Stimulated activated CD4-positive, alpha-beta T cell treated with anti-CD3 and anti-CD28 coated beads, Interleukin-12 subunit alpha, Interleukin-12 subunit beta, amount 100 ng/mL, for 48 hours (primary cell): ENCODE measurements at places on chromosomes 5 and 9.

DNA sequence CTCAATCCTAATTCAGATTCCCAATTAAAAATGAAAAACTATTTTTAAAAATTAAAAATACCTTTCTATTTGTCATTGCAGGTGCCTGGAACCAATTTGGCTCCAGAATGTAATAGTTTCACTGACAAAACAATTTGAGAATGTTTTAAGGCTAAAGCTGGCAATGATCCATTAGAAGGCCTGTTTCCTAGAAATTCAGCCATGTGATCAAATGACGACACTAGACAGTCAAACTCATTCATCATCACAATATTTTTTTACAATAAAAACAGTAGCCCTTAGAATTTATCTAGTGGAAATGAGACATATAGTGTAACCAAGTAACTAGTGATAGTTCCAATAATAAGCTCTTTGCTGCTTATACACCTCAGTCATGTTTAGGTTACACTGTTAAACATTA, 75.4 kb upstream of the MAP3K1 start:
- DNase-seq, result no peak

DNA sequence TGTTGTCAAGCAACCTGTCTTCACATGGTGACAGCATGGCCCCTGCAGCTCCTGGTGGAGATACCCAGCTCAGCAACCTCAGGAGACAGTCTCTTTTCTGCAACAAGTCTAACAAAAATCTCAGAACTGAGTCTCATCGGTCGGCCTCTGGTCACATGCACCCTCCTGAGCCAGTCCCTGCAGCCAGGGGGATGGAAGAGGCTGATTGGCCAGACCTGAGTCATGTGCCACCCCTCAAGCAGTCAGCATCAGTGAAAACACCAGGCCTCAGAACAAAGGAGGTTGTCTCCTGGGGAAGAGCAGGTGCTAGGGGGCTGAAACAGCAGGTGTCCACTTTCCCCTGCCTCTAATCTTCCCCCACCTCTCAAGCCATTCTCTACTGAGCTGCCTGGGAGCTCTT, 54.4 kb downstream of the SMIM23 start:
- no peak for DNase-seq

- no peak for DNase-seq
Measured at GRCh38 chr9:136054146-136054545, 40.9 kb downstream of the NACC2 start.

- no peak for DNase-seq
Measured at GRCh38 chr5:172123269-172123692, 64.7 kb downstream of the STK10 start.

- no peak for DNase-seq
Measured at GRCh38 chr5:98846520-98846919, 73.1 kb downstream of the RGMB start.

DNA sequence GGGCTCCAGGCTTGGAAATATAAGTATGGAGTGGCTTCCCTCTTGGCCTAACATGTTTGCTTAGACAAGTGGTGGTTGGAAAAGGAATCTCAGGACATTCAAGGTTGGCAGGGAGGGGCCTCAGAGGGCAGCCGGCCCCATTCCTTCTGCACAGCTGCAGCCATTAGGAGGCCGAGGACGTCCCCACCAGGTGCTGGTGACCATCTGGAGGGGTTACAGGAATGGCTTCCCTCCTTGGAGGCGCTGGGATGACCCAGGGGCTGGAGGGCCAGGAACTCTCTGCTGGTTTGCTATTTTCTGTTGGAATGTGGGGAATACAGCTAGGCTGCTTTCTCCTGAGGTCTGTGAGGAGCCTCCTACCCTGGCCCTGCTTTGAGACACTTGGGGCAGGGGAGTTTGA, 18.5 kb downstream of the STC2 start:
- DNase-seq, result no peak

GRCh38 chr9:4836676-4837075, 43.9 kb downstream of the RCL1 start:
- no peak for DNase-seq

DNA sequence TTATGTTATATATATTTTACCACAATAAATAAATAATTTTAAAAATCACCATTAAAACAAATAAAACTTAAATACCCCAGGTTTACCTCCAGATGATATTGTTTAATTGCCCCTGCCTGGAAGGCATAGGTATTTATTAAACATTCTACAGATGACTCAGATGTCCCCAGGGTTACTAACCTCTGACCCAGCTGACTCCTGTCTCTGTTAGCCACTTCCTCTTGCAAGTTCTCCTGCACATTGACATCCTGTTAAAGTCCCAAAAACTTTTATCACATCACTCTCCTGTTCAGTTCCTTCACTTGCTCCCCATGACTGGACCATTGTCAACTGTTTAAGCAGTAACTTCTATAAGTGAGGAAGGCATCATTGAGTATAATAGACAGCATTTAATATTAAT, 37.0 kb upstream of the RAB3C start:
- no peak for DNase-seq

- no peak for DNase-seq
Measured at GRCh38 chr5:1285883-1286291, 9.0 kb downstream of the TERT start.

DNA sequence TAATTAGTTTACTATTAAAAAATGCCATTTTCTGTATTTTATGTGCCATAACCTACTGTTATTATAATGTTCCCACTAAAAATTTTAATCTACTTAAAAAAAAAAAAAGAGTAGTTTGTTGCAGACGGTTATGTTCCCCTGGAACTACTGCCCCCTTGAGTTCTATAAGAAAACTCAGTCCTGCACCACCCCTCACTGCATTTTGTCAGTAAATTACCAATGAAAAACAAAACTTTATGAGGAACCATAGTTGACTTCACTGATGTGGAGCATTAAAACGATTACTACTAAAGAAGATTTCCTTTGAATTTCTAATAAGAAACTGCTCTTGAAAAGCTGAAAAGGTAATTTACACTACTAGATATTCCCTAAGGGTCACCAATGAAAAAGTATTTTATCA, 288.7 kb downstream of the FBXL17 start:
- no peak for DNase-seq

GRCh38 chr5:151056379-151057325, 24.2 kb downstream of the TNIP1 start:
- DNase-seq, result no peak

- no peak for DNase-seq
Measured at GRCh38 chr9:82601293-82601771, 461.6 kb downstream of the RASEF start.

DNA sequence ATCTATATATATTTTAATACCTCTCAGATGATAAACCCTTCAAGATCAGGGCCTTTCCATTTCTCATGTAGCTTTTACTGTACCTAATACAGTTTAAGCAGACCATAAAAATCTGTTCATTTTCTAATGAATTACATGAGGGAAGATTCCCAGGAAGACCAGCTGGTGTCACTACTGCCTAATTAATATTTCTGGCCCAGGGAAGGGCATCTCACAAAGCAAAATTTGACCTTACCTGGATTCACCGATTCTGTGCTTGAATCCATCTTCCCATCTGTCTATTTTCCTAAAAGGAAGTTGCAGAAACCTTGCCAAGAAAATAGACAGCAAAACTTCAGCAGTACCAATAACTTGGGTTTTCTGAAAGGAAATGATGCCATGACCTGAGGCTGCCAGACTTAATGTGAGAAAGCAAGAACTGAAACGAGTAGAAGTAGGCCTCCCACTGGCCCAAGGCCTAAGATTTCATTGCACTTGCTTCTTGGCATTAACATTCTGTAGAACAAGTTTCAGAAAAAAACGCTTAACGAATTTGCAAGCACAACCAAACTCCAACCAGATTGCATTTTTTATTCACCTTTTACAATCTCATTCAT, 83.0 kb upstream of the GLIS3 start:
- DNase-seq, result no peak

DNA sequence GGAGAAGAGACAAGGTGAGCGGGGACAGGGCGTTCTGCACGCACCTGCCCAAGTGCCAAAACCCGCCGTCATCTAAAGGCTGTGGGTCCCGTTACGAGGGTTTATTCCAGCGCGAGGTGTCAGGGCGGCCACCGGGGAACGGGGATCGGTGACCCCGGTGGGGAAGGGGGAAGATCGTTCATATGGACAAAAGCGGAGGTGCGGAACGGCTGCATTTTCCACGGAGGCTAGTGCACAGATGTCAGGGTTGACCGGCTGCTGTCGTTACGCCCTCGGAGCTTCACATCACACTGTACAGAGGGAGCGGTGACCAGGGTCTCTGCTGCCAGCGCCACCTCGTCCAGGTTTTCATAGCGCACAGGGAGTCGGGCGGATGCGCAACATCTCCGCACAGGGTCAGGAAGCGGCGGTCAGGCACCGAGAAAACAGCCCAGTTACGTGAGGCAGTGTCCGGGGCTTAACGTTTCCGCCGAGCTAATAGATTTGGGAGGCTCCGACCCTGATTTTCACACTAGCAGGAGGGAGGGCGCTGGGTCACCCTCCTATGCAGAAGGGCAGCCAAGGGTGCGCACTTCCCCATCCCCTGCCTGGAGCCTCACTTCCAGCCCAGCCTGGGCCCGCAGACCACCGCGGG, 13.5 kb downstream of the BTNL9 start:
- no peak for DNase-seq

- no peak for DNase-seq
Measured at GRCh38 chr5:149922950-149923349, 21.6 kb downstream of the PDE6A start.

- DNase-seq, result no peak
Measured at GRCh38 chr5:54469622-54470021, 14.1 kb downstream of the HSPB3 start.

DNA sequence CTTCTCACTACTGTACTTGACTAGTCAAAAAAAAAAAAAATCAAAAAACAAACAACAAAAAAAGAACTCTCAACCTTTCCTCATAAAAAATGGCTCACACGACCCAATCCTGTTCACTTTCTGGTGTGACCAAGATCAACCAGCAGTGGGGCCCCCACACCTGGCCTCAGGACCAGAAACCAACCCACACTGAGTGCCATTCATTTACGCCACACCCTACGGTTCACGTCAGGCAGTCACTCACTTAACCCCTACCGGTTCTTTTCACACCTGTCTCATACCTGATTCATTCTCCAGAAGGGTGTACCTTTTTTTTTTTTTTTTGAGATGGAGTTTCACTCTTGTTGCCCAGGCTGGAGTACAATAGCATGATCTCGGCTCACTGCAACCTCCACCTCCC, 5.7 kb downstream of the SUSD1 start:
- no peak for DNase-seq

- no peak for DNase-seq
Measured at GRCh38 chr9:37550781-37551180, 25.4 kb downstream of the FBXO10 start.

DNA sequence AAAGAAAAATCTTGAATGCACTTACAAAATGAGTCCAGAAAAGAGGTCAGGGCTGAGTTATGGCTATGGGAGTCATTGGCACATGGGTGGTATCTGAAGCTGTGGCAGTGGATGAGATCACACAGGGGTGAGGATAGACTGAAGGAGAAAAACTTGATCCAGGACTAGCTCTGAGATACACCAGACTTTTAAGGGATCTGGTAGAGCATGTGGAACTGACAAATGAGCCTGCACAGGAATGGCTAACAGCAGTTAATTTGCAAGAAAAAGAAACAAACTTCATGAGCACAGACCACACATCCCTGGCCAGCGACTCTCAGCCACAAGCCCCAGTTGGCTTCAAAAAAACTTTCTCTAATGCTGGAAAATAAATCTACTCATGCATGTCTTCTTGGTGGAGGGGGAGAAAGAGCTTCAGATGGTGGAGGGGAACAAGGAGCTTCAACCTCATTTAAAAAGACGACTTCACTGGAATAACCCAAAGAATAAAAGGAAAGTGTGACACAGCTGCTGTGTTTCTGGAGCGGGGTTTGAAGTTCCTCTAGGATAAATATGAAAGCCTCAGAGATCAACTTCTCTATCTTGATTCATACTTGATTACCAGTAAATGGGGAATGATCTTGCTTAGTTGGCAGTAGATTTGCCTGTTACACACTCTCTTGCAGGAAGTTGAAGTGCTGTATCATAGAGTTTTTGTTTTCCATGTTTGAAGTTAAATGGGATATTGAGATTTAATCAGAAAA, 33.6 kb downstream of the TNFAIP8 start:
- no peak for DNase-seq

- DNase-seq, result no peak
Measured at GRCh38 chr5:82924226-82925060, 152.8 kb downstream of the TMEM167A start.

DNA sequence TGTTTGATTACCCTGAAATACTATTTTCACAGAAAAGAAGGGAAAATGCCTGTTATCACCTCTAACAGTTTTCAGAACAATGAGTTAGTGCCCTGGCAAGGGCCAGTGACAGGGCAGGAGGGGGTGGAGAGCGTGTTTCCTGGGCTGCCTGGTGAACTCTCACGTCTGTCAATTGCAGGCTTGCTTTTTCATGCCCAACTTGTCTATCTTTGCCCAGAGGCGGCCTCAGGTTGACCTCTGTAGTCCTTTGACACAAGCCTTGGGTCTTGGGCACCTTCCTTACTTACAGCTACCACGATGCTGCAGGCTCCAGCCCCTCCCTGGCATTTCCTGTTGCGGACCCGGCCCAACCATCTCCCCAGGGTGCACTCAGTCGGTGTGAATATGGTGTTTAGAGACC, 2.2 kb upstream of the CEL start:
- DNase-seq, result no peak

DNA sequence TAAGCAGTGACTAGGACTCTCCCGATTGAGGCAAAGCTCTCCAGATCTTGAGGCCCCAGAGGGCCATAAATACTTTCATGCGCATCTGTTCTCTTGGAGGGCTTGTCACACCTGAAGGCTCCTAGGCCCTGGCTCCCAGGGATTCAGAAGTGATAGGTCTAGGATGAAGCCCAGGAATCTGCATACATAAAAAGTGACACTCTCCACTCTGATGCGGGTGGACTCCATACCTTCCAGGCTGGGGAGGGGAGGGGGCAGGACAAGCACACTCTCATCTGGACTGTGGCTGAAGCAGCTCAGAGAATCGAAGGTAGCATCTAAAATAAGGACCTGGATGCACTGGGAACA, 9.1 kb upstream of the CYSTM1 start:
- DNase-seq, result no peak

- no peak for DNase-seq
Measured at GRCh38 chr9:98104445-98104881, 14.6 kb downstream of the TRIM14 start.

DNA sequence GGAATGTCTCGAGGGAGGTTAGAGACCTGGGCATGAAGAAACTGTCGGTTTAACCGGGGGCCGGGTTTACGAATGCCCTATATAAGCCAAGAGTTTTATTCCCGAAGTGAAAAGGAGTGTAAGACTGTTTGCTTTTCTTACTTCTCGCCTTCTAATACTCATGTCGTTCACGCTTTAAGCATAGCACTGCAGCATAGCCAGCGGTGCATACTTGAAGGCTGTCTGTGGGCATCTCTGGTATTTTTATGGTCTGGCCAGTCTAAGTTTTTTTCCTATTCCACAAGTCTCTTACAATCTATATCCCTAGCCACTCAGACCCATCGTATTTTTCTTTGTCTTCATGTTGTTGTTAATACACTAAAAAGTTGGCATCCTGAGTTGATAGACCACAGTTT, 1.2 kb downstream of the UHRF2 start:
- DNase-seq, result no peak

DNA sequence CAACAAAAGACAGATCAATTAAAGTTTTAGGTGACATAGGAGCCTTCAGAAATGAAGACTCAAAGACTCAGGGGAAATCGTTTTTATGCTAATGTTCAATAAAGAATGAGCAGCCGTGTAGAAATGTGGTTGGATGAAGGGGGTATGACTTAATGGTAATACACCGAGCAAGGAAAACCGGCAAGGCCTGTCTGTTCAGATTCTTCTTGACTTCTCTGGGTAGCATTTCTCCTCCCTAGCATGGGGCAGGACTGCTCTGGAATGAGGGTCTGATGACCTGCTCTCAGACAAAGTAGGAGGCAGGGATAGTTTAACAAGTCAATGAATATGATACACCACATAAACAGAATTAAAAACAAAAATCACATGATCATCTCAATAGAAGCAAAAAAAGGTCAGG, 487.4 kb downstream of the ZNF608 start:
- DNase-seq, result no peak
